ENCODE measurements at places on chromosomes 5 and 9. TPM values are rescaled to one million over a fixed set of nuclear protein-coding genes. Genes with fewer than 3 reads are reported as not detected.

Gene AK8
- total RNA-seq: 2.5 TPM

GRCh38 chr9:130728721-130729120, 35.1 kb downstream of the EXOSC2 start:
- peak; percentile 54 for DNase-seq

DNA sequence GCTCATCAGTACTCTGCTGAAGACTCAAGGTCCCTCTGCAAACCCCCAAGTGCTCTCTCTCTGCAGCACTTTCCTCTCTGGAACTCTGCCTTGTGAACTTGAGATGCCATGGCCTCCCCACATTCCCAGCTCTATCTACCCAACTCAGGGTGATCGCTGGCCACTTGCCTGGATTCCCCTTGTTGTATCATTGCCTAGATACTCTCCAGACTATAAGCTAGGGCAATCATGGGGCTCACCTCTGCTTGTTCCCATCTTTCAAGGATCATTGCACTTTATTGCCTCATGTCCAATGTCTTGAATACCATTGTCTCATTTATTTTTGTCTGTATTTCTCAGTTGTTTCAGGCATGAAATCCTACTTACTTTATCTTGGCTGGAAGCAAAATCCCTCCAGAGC, 144.1 kb downstream of the PLPPR1 start:
- no peak for DNase-seq

- no peak for DNase-seq
Measured at GRCh38 chr5:74409166-74409706, 231.3 kb downstream of the ENC1 start.

GRCh38 chr5:142175039-142175438, 66.5 kb downstream of the NDFIP1 start:
- no peak for DNase-seq

All from HCT116 (cell line).